ENCODE measurements at places on chromosomes 3 and 15.

DNA sequence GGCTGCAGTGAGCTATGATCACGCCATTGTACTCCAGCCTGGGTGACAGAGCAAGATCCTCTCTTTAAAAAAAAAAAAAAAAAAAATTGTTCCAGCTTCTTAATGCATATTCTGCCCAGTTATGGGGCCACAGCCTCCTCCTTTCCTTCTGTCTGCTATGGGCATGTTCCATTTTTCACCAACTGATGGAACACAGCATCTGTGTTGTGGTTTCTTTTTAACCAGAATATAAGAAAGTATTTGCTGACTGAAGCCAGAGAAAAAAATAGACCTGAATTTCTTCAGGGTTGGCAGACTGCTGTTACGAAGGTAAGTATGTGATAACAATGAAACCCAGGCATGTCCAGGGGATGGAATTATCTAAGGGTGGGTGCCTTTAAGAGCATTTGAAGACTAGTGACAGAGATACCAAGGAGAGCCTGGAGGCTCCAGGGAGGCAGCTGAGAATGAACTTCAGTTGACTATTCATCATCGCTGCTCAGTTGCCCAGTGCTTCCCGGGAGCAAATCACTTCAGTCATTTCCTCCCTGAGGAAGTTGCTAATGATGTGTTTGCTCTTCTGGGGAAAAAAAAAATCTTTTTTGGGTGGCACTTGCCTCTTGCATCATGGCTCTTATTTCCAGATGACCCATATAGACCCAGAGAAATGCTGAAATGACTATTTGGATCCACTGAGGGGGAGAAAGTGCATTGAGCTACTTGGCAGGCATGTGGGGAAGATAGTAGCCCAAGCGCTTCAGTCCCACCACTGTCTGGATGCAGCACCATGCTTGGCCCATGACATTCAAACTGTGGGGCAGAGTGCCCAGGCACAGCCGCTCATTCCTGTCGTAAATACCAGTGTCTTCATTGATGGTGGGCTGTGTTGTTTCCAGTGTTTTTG, 14.5 kb downstream of the NCBP2 start:
- DNase-seq = no peak

- no peak for DNase-seq
Observed at GRCh38 chr3:126015075-126015474, 46.1 kb downstream of the ROPN1B start.

GRCh38 chr15:57312318-57313133, 63.8 kb upstream of the CGNL1 start:
- DNase-seq = no peak

GRCh38 chr15:56832125-56832524, 86.3 kb upstream of the TCF12 start:
- DNase-seq = no peak

DNA sequence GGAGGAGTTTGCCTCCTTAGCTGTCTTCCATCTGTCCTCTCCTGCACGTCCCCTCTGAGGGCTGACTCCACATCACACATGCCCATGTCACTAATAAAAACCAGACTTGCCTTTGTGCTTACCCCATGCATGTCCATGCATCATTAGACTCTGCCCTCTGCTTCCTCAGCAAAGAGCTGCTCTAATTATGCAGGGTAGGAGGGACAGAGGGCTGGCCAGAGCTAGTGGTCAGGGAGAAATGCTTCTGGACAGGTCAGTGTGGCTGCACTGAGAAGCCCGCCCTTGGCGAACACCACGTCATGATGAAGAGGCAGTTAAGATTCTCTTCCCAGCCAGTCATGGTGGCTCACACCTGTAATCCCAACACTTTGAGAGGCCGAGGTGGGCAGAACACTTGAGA, 8.9 kb downstream of the CA12 start:
- DNase-seq = no peak

DNA sequence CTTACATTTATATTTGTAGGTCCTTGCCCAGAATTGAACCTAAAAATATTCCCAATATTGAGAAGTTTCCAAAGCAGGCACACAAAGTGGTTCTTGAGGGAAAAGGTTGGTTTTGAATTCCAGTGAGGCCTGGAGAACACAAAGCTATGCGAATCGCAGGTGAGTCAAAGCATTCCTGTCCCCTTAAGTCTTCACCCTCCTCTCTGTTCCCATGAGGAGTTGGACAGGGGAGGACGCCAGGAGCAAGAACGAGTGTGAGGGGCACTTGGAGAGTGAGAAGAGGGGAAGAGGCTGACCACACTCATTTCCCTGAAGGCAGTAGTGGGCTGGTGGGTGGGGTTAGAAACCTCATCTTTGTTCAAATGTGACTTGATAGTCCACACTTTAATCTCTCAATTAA, 185.8 kb upstream of the EOMES start:
- no peak for DNase-seq

- DNase-seq = peak; percentile 75
Observed at GRCh38 chr15:98649472-98650416, 1.4 kb downstream of the IGF1R start.

DNA sequence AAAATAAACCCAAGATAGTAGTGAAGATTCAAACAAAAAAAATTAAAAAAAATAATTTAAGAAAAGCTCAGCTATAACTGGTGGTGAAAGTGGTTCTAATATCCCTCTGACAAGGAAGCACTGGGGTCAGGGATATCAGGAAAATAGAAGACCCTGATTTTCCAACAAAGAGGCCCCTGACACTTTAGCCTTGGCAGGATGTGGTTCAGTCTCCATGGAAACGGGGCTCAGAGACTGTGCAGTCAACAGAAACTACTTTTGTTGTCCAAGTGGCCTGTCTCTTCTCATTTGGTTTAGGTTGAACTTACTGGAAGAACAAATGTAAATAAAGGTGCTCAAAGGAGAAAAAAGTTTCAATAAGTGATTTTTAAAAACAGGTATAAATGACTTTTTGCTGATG, 27.2 kb downstream of the INTS14 start:
- DNase-seq = peak; percentile 84

GRCh38 chr3:40851836-40852235, 327.1 kb downstream of the ZNF621 start:
- no peak for DNase-seq

DNA sequence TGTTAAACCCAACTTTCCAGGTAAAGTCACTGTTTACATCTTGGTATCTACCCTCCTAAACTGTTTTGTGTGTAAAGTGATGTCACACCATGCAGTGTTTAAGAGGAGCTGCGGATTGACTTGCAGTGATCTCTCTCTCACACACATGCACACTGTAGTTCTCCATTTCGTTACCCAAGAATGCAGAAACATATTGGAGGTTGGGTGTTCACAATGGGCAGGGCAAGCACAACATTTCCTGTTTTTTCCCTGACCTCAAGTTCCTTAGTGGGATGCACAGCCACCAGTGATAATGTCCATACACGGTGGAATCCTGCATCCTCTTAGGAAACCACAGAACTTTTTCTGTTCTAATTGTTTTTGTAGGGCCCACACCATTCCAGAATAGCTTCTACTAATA, 85.3 kb upstream of the CFAP20DC start:
- DNase-seq = no peak

GRCh38 chr15:88954431-88955277, 41.5 kb upstream of the MFGE8 start:
- DNase-seq = no peak

DNA sequence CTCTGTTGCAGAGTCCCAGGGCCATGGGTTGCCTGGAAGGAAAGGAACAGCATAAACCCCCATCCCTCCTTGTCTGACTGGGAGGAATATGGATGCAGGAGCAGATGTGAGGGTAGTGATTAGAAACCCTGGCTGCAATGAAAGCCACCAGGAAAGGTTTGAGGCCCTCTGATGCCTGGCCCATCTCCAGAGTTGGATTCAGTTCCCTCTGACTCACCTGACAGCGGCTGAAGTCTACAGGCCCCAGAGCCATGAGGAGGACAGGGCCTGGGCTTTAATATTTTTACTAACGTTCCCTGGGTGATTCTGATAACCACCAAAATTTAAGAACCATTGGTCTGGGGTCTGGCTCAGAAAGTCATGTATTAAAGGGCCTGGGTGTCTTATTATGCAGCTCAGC, 214.0 kb downstream of the EPHB1 start:
- DNase-seq = no peak

DNA sequence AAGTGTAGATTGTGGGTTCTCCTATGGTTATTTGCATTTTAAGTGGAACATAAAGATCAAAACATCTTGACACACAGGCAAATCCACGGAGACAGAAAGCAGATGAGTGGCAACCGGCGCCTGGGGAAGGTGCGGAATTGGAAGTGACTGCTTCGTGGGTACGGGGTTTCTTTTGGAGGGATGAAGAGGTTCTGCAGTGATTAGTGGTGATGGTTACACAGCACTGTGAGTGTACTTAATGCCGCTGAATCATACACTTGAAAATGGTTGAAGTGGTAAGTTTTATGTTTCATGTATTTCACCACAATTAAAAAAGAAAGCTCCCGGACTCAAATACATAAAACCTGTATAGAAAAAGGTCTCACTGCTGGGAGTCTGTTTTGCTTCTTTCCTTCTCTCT, 18.5 kb upstream of the VPS33B start:
- no peak for DNase-seq

- no peak for DNase-seq
Observed at GRCh38 chr3:125434582-125435011, 59.5 kb upstream of the ZNF148 start.

- no peak for DNase-seq
Observed at GRCh38 chr3:48660800-48661400, 1.8 kb downstream of the CELSR3 start.

DNA sequence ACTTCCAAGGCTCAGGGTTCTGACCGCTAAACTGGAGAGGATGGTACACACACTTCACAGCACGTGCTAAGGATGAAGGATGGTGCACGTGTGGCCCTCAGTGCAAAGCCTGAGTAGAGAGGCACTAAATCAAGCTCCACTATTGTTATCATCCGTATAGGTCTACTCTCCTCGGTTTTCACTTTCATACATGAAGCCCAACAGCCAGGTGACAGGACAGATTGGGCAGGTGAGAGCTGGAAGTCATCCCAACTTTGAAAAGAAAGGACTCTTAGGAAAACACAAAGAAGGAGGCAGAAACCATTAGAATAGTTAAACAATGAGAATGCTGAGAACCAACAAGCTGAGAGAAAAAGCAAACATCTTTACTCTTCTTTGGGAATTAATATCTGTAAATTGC, 21.1 kb downstream of the MAGI1 start:
- DNase-seq = no peak

DNA sequence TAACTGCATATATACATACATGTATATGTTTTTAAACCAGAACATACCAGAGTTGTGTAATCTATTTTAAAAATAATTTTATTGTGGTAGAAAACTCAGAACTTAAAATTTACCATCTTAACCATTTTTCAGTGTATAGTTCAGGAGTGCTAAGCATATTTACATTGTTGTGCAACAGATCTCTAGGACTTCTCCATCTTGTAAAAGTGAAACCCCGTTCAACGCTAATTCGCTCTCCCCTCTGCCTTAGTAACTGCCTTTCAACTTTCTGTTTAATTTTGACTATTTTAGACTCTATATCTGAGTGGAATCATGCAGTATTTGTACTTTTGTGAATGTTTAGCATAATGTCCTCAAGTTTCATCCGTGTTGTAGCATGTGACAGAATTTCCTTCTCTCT, 51.8 kb upstream of the SSR3 start:
- DNase-seq = peak; percentile 69

DNA sequence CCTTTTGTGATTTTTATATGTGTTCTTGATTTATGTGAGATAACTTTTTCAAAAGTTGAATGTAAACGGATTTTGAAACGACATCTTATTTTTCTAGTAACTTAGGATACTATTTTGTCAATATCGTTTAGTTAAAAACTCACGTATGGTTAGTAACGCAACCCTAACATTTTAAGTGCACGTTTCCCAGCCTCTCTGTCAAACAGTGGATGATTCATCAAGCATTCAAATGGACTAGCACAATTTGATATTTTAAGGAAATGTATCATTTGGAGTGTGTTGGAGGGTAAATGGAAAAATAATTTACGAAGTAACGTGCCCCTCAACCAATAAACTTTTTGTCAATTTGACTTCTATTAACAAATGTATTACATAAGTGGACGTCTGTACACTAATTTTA, 23.3 kb downstream of the RTP3 start:
- no peak for DNase-seq

- DNase-seq = no peak
Observed at GRCh38 chr15:51046799-51047449, 47.8 kb downstream of the TNFAIP8L3 start.

GRCh38 chr15:63856711-63857460, 23.1 kb upstream of the HERC1 start:
- DNase-seq = no peak

- DNase-seq = no peak
Observed at GRCh38 chr3:121566773-121567172, 976 bp upstream of the ARGFX start.

- no peak for DNase-seq
Observed at GRCh38 chr3:157375342-157375986, 61.2 kb upstream of the PTX3 start.

DNA sequence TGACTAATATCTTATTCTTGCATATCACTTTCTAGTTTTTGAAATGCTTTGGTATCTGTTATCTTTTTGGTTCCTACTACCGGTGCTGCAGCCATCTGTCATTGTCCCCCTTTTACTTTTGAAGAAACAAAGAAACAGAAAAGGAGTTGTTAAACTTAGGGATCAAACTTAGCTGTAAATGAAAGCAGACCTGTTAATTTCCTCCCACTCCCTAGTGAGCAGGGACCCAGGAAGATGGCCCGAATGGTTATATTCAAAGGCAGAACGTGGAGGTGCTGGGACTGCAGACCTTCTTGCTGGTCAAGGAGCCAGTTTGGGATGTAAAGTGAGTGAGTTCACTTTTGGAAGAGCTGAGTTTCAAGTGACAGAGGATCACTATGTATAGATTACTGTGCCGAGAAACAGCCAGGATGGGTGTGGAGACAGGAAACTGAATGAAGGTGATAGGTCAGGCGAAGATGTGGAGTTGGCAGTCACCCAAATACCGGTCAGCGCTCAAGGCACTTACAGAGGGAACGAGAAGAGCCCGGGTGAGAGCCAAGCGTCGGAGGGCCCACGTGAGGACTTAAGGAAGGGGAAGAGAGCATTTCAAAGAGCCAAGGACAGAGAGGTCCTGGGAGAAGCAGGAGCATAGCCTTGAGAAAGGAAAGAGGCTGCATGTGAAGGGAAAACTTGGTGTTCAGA, 20.1 kb downstream of the KBTBD8 start:
- peak; percentile 38 for DNase-seq

GRCh38 chr3:122415104-122415744, 638 bp downstream of the WDR5B start:
- peak; percentile 49 for DNase-seq

DNA sequence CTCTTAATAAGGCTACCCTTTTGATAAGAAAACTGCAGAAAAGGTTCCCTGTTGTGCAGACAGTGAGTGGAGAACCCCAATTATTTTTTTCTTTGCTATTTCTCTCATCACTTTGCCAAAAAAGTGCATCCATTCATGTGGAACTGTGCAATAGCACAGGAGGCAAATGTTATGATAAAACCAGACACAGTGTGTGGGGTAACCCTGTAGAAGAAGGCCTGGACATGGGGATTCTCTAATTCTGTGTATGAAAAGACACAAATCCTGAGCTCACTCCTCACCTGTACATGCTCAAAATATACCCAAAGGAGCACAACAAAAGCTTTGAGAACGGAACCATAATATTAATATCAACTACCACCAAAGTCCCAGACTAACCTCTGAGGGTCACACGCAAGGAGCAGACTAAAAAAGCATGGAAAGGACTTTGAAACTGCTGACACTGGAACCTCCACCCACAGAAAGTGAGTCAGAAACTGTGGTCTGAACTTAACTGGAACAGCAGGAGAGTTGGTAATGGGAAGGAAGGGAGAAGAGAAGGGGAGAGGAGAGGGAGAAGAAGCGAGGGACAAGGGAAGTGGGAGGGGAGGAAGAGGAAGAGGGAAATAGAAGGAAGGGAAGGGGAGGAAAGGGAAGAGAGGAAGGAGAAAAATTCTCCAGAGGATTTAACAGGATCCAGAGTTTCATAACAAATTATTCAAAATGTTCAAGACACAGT, 299.9 kb downstream of the TBC1D5 start:
- DNase-seq = no peak

Data from common myeloid progenitor, CD34-positive (primary cell).